ENCODE measurements at places on chromosomes 5 and 9. TPM values are rescaled to one million over a fixed set of nuclear protein-coding genes. Genes with fewer than 3 reads are reported as not detected.

DNA sequence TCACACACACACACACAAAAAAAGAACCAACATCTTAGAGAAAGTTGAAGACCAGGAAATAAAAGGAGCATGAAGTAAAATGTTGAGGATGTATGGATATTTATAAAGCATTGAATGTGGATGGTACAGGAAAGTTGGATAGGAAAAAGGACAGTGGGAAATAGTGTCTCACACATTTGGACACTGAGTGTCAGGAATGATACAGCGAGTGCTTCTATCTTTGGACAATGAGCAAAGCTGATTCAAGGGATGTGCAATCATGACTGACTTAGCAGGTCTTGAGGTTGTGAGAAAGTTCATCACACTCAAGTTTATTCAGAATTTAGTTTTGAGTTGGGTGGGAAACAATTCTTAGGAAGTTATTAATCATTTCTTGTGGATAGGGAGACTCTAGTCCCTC, 50.1 kb upstream of the SRP19 start:
- no peak for DNase-seq

- no peak for DNase-seq
Measured at GRCh38 chr5:157303667-157304327, 37.9 kb downstream of the CYFIP2 start.

DNA sequence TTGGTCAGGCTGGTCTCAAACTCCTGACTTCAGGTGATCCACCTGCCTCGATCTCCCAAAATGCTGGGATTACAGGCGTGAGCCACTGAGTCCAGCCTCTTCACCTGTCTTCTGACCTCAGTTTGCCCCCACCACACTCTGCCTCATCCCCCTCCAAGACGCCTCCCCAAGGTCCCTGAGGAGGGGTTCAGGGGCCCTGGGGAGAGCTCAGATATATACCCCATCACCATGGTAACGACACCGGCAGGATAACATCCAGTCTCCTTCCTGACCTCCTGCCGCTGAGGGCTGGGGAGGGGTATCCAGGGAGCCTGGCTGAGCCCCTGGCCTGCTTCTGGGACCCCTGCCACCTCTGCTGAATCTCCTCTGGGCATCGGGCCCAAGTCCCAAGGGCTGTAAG, 19.7 kb upstream of the PSD2 start:
- DNase-seq: no peak

The GDNF gene
- total RNA-seq: 2.5 TPM

Measured in left colon (tissue), 2 donors.